ENCODE measurements at places on chromosomes 13 and 19. TPM values are rescaled to one million over a fixed set of nuclear protein-coding genes. Genes with fewer than 3 reads are reported as not detected.

Gene GSK3A
- 163 TPM for total RNA-seq

Gene HIF3A
- not detected for total RNA-seq

Gene PSPC1
- total RNA-seq = 41.6 TPM

Gene IRGC
- total RNA-seq = not detected

Gene MAP1S
- 21.9 TPM for total RNA-seq

Gene C19orf12
- 36.9 TPM for total RNA-seq

Gene ZSWIM9
- 7.5 TPM for total RNA-seq

Gene FCER2
- not detected for total RNA-seq

Gene ADGRL1
- 2.6 TPM for total RNA-seq

Gene GTPBP3
- total RNA-seq = 21.5 TPM

Gene LNX2
- 3.5 TPM for total RNA-seq

Gene CUL4A
- 54.7 TPM for total RNA-seq

Gene FUT2
- not detected for total RNA-seq

Gene FBXO17
- 81.3 TPM for total RNA-seq

Gene CPAMD8
- not detected for total RNA-seq

Gene ZNF154
- not detected for total RNA-seq

Gene PABPC3
- 0.14 TPM for total RNA-seq

Gene ZNF90
- not detected for total RNA-seq
